Brain (organoid and tissue), 16 donors: ENCODE measurements at places on chromosomes 5 and 9.

DNA sequence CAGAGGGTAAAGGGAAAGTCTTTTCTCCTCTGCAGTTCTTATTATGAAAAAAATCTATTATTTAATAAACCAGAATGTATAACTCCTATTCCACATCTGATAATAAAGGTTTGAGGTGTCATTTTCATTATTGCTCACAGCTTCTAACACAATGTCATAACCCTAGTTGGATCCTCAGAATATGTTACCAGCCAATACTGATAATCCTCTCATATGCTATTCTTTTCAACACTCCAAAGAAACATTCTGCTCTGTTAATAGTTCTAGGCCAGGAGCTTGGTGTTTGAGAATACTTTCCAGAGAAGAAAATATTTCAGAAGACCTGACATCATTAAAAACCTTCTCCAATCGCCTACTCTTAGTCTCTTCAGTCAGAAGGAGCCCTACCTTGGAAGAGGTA lies 127.1 kb downstream of the PIK3R1 start:
- DNase-seq: no peak

- peak; percentile 26 for DNase-seq
Observed at GRCh38 chr5:100722657-100723056, 180.4 kb downstream of the ST8SIA4 start.

- no peak for DNase-seq
Observed at GRCh38 chr5:93044859-93045666, 536.0 kb downstream of the NR2F1-AS1 start.

GRCh38 chr5:150081541-150082283 lies 4.6 kb downstream of the CSF1R start:
- peak; percentile 1 for DNase-seq

DNA sequence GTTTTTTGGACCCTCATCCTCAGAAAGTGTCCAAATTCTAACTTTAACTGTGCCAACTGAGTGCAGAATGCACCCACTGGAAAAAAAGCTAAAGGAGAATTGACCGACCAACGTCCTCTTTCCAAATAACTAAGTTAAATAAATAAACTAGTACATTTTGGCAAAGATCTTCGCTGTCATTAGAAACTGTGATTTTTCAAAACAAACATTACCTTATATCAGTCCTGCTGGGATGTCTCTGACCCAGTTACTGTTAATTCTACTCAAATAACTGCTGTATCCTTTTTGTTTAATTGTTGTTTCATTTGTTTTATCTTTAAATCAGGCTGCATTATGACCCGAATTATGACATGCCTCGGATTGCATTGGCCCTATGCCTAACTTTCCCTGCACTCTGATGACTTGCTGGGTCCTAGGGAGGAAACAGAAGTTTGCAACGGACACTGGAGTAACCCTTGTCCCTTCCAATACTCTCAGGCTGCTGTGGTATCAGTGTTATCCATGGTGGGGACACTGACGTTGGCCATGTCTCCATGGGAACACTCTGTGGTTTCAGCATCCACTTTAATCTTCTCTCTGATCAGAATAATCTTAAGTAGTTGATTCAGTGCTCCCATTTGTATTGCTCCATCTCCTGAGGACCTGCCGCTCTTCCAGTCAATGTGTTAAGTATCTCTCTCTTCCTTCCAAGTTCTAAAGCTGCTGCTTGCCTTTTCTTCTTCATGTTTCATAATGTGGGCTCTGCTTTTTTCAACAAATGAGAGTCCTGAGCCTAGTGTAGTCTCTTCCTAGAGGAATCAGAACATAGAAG lies 11.1 kb upstream of the IFNA5 start:
- DNase-seq: no peak
